ENCODE measurements at places on chromosomes 1 and 21.
A peak's percentile ranks its signal among the peaks of the same experiment; 100 is the strongest.

DNA sequence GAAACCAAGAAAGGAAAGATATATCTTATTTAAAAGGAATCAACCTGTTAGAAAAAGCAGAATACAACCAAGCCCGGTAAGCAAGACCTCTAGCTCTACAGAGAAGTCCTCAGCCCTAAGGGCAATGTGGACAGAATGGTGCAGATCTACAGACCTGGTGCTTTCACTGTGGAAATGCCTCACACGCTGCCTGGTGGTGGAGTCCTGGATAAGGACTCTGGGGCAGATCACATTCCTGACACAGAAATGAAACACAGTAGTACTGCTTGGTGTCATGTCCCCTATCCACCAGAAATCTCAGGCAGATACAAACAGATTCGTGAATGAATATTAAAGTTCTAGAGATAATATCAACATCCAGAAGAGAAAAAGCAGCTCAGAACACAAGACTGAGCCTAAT is 6.8 kb downstream of the CNN3 start:
- DNase-seq = no peak

- DNase-seq = peak; percentile 22
Observed at GRCh38 chr1:235246022-235246948, 81.7 kb downstream of the ARID4B start.

DNA sequence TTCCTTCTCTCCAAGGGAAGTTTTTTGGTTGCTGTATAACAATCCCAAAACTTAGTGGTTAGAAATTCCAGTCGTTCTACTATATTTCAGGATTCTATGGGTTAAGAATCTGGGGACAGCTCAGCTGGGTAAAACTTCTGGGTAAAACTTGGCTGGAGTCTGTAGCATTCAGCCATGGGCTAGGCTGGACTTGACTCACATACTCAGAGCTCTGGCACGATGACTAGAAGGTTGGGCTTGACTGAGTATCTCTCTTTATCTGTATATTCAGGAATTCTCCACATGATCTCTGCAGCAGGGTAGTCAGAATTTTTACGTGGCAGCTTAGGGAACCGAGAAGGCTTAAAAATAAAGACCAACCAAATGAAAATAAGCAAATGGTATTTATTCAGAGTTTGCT is 28.2 kb upstream of the HRNR start:
- no peak for DNase-seq

DNA sequence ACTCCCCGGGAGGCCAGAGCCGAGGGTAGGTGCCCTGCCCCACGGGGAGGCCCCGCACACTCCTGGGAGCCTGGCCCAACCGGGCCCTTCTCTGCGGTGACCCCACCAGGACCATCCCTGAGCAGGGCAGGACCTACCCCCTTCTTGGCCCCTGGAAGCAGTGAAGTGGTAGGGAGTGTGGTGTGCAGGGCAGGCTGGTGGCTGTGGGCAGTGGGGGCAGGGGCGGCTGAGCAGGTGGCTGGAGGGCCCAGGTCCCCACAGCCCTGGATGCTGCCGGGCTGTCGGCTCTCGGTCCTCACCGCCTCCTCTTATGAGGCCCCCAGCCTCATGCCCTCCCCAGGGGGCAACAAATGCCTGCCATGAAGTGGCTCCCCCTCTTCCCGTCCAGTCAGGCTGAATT is 19.5 kb downstream of the PLCH2 start:
- DNase-seq = no peak

- no peak for DNase-seq
Observed at GRCh38 chr1:1365875-1366698, 7.7 kb upstream of the MXRA8 start.

- DNase-seq = no peak
Observed at GRCh38 chr21:46366966-46367365, 43.0 kb downstream of the PCNT start.

DNA sequence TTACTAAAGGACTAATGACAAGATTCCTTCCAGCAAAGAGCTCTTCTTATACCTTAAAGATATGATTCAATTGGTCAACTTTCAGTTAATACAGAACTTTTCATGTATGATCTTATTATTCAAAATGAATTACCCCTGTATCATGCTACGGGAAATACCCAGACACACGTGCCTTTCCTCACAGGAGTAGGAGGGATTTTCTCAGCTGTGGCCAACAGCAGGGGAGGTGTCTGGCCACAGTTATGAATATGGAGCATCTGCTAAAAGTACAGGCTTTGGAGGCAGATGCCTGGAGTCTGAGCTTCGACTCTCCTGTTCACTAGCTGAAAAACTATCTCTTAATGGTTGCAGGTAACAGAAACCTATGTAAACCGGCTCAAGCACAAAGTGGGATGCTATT is 53.6 kb downstream of the KIAA1614 start:
- no peak for DNase-seq

- DNase-seq = no peak
Observed at GRCh38 chr1:103900005-103900404, 150.3 kb downstream of the AMY1C start.

DNA sequence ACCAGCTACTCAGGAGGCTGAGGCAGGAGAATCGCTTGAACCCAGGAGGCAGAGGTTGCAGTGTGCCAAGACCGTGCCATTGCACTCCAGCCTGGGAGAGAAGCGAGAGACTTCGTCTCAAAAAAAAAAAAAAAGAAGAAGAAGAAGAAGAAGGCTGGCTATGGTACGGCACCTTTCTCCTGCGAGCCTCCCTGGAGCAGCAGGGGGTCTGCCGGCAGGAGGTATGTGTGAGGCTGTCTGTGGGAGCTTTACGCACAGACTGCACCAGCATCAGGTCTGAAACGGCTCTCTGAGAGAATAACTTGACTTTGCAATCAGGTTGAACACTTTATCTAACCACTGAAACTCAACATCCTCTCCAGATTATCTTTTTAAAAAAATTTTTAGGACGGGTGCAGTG is 44.9 kb downstream of the CLSTN1 start:
- no peak for DNase-seq

DNA sequence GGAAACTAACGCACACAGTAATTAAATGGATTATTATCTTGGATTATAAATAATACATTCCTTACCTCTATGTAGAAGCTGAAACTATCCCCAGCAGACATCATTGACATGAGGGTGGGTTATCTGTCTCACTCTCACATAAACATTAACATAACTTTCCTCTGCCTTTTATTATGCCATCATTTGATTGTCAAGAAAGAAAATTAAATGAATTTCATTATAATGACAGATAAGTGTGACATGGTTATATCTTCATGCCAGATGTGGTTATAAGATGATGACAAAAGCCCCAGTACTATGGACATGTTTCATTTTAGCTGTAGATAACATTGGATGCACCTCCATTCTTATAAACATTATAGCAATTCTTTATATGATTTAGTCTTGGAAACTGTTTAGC is 476.5 kb downstream of the KCNT2 start:
- no peak for DNase-seq

- DNase-seq = no peak
Observed at GRCh38 chr1:25871704-25872494, 3.6 kb downstream of the PAQR7 start.

All from Kasumi-1 (cell line).